ENCODE measurements at places on chromosomes 3 and 15.

DNA sequence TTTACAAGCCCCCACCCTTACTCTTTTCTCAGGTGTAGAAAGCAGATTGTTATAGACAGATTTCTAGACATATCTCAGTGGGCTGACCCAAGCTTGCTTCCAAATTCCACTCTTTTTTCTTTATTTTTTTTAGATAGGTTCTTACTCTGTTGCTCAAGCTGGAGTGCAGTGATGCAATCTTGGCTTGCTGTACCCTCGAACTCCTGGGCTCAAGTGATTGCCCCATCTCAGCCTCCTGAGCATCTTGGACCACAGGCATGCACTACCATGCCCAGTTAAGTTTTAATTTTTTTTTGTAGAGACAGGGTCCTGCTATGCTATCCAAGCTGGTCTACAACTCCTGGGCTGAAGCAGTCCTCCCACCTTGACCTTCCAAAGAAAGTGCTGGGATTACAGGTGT lies 53.5 kb upstream of the ADAMTS9 start:
- DNase-seq = no peak

DNA sequence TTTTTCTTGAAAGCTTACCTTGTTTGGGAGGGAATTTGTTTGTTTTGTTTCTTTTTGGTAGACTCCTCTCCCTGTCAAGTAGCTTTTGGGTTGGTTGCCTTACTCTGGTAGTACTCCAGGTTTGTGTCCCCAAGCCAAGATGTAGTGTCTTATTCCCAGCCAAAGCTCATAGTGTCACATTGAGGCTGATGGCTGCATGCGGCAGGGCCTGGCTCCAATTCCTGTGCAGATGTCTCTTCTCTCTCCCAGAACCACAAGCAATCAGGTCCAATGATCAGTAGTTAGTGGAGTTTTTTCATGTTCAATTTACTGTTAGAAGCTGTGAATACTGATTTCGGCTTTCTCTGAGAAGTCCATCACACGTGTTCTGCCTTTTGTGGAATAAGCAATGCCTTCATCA lies 221.1 kb upstream of the THBS1 start:
- DNase-seq = no peak

GRCh38 chr3:66823009-66823397 lies 175.1 kb upstream of the KBTBD8 start:
- DNase-seq = no peak

GRCh38 chr15:63221346-63221745 lies 31.9 kb downstream of the RAB8B start:
- no peak for DNase-seq

- DNase-seq = no peak
Measured at GRCh38 chr15:64681424-64682024, 93.9 kb downstream of the RBPMS2 start.

All from activated CD4-positive, alpha-beta memory T cell treated with anti-CD3 and anti-CD28 coated beads, Interleukin-2, amount 10 ng/mL, durations not matched to agents 7 days and 5 days (primary cell).